ENCODE measurements at places on chromosomes 16 and 17.

DNA sequence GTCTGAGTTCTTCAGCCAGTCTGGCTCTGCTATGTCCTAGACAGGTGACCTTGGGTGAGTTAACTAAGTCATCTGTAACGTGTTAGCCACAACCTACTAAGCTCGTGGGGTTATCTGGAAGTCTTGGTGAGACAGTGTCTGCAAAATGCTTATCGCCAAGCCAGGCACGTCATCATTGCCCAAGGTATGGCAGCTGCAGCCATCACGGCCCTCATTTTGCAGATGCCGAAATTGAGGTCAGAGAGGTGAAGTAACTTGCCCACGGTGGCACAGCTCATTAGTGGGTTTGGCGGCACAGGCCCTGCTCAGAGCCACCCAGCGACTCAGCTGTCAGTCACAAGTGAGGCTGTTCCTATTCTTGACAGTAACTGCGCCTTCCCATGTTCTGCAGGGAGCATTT, 79.8 kb downstream of the CMIP start:
- peak; percentile 29 for DNase-seq

- no peak for DNase-seq
Measured at GRCh38 chr17:12821376-12821940, 32.2 kb downstream of the ARHGAP44 start.

DNA sequence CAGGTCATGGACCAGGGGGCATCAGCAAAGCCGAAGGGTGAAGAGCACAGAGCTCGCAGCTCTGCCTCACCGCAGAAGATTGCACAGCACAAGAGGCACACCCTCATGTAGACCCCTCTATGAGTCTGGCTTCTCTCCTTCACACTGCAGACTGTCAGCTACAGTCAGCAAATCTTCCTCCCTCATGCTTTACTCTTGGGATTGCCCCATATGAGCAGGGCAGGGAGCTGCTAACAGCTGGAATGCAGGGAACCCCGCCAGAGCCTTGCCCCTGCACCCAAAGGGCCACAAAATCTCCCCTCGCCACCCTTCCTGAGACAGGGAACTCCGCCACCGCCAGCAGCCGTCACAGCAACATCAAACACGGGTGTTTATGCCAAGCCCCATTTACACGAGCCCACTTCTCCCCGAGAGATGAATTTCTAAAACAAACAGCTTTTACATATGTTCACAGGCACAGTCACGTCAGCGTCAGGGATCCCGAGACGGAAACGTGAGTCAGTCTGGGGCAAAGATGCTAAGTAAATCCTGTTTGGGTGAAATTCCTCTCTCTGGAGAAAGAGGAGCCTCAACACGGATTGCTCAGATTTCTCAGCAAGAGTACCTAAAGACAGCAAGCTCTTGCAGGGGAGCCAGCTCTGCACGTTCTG, 121.9 kb downstream of the CDYL2 start:
- no peak for DNase-seq

DNA sequence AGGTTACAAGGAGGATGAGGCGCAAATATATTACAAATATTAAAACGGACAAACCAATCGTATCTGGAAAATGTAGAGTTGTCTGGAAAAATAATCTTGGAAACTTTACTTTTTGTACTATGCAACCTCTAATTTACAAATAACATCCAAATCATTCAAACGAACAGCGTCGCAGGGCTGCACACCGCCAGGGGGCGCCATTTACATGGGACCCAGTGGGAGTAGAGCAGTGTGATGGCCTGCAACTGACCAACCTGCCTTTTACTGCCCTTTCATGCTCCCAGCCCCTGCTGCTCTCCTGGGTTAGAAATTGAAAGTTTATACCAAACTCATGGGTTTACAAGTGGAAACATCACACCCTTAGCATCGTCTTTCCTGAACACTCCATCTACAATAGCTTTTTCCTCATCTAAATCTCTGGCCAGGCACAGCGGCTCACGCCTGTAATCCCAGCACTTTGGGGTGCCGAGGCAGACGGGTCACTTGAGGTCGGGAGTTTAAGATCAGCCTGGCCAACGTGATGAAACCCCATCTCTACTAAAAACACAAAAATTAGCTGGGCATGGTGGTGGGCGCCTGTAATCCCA, 10.0 kb downstream of the PITPNC1 start:
- peak; percentile 87 for DNase-seq

DNA sequence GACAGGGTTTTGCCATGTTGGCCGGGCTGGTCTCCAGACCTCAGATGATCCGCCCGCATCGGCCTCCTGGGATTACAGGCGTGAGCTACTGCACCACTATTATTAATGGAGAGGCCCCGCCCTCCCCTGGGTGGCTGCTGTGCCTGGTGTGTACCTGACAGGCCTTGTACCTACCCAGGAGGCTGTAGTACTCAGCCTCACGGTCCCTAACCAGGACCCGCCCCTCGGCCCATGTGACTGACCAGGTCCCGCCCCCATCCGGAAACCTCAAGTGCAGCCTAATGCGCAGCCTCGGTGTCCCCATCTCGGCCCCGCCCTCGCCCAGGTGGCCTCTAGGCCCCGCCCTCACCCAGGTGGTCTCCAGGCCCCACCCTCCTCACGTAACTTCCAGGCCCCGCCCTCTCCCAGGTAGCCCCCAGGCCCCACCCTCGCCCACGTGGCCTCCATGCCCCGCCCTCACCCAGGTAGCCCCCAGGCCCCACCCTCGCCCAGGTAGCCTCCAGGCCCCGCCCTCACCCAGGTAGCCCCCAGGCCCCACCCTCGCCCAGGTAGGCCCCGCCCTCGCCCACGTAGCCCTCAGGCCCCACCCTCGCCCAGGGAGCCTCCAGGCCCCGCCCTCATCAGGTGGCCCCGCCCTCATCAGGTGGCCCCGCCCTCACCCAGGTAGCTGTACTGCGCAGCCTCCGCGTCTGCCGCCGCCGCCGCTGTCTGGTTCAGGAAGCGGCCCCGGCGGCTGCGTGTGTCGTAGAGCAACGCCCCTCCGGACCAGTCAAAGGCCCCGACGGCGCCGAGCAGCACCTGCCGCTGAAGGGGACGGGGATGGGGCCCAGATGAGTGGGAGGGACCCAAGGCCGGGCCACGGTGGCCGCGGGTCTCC, 31.0 kb downstream of the HASPIN start:
- peak; percentile 88 for DNase-seq

GRCh38 chr17:31511580-31511979, 120.1 kb downstream of the RAB11FIP4 start:
- DNase-seq: no peak

Data from activated CD4-positive, alpha-beta T cell treated with anti-CD3 and anti-CD28 coated beads for 36 hours (primary cell).